CD4-positive, alpha-beta T cell treated with Interleukin-4 for 1 hour (primary cell): ENCODE measurements at places on chromosomes 11 and 22.

DNA sequence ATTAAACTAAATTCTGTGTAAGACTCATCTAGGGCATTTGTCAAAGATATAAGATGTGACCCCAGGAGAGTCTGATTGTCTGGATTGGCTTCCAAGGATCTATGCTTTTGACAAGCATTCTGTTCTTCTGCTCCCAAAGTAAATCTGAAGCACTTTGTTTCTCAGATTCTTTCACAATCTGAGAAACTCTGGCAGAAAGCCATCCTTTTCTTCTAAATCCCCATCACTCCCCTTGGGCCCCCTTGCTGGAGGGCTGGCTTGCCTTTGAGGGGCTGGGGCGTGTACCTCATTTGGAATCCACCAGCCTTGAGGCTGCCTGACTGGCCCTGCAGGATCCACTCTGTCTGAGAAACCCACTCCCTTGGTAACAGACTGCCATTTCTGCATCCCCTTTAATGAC lies 173.5 kb upstream of the CTSC start:
- DNase-seq = no peak

DNA sequence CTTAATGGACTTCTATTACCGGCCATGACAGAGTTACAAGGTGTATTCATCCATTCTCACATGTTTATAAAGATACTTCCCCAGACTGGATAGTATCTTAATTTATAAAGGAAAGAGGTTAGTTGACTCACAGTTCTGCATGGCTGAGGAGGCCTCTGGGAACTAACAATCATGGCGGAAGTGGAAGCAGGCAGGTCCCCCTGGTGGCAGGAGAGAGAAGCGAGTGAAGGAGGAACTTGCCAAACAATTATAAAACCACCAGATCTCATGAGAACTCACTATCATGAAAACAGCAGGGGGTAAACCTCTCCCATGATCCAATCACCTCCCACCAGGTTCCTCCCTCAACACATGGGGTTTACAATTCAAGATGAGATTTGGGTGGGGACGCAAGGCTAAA lies 170.0 kb upstream of the PDGFD start:
- DNase-seq = peak; percentile 3

- no peak for DNase-seq
Measured at GRCh38 chr11:68020575-68020974, 9.9 kb upstream of the NDUFS8 start.

DNA sequence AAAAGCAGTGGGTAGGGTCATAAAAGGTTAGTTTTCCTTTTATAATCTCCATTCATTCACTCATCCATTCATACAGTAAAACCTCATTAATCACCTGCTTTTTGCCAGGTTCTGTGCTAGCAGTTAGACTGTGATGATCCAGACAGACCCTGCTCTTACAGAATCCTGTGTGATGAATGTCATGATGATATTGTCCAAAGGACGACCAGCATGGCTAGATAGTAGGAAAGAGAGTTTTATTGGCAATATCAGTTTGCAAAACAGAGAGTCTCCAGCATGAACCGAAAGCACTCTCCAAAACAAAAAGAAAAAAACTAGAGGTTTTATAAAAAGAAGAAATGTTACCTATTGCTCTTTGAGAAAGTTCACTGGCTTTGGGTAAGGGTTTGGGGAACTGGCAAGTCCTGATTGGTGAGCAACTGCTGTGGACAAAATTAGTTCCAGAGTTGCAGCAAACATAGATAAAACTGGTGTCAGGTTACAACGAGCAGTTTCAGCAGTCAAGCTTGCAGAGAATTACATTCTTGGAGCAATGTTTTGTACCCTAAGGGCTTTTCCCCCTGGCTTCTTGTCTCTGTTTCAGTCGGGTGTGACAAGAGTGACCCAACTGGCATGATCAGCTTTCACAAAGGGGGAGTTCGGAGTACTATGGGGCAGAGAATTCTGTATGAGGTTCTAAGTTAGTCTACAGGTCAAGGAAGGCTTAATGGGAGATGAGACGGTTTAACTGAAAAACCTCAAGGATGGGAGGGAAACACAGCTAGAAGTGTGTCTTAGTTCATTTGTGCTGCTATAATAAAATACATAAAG lies 58.3 kb downstream of the HSD17B12 start:
- no peak for DNase-seq

- DNase-seq = no peak
Measured at GRCh38 chr11:26974069-26974783, 19.7 kb upstream of the FIBIN start.
